Small intestine (tissue), 16 donors: ENCODE measurements at places on chromosomes 12 and 14.
A peak's percentile ranks its signal among the peaks of the same experiment; 100 is the strongest.

DNA sequence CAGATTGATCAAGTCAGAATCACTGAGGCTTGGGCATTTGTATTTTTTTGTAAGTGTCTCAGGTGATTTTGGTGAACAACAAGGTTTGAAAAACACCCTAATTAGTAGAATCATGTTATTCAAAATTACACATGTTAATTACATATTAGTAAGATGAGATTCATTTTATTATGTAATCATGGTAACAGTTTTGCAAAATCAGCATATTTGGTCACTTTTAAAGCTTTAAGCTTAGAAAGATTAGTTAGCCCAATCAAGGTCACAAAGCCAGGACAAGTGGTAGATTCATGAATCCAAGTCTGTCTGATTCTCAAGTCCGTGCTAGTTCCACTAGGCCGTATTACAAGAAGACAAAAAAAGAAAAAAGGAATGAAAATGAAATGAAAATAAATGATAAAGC is 218.4 kb upstream of the FAR2 start:
- no peak for DNase-seq

- no peak for DNase-seq
Observed at GRCh38 chr12:6550294-6551062, 5.4 kb downstream of the IFFO1 start.

GRCh38 chr14:94030571-94030970 is 4.4 kb downstream of the OTUB2 start:
- no peak for DNase-seq

DNA sequence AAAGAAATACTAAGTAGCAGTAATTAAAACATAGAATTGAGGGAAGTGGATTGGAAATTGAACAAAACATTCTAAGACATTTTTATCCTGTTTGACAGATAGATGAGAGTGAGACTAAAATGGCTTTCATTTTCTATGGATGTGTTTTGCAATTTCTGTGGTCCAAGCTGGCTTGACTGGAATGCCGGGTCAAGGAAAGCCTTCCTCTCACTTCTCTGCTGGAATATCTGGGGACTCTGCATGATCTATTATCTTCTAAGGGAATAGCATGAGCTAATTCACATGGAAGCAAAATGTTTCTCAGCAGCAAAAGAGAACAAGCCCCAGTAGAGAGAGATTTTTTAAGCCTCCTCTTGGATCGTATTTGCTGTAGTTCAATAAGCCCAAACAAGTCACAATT is 407.9 kb upstream of the ATXN7L3B start:
- no peak for DNase-seq

DNA sequence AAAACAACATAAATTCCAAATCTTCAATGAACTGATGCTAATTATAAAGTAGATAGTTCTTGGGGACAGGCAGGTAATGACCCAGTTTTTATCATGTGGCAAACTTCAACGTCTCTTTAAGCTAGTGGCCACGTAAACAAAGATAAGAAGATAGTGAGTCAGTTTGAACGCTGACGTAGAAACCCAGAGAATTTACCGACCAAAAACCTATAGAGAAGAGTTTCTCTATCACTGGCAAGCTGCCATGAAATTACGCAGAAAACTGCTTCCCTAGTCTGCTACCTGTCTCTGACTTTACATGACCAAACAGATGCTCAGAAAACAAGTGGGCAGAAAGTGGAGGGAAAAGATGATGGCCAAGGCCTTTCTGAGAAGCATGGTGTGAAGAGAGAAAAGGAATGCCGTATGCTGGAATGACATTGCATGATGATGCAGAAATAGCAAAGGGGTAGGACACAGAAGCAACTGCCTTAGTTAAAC is 136.3 kb downstream of the ITPR2 start:
- no peak for DNase-seq

- DNase-seq = no peak
Observed at GRCh38 chr12:21526053-21526452, at the start of gene SPX. SPX (plus strand) TSS chr12:21526296; CDS start chr12:21526473, 177 bp downstream.

DNA sequence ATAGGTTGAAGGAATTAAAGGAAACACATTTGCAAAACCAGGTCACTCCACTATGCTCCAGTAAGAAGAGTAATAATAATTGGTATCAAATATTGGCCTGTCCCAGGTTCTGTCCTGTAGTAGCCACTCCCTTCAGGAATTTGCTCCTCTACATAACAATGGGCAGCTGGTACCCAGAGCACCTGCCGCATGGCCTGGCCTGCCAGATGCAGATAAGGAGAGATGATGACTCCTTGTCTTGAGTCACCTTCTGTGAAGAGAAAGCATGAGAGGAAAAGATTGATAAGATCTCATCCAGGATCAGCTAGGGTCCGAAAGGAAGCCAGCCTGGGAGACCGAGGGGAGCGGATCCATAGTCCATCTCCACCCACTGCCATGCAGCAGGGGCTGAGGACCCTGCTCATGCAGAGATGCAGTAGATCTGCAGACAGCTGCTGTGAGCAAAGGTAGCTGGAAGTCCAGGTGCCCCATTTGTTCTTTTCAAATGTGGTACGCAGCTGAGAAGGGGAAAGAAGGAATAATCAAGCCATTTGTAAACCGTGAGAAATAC is 24.3 kb downstream of the VCPKMT start:
- no peak for DNase-seq

- peak; percentile 2 for DNase-seq
Observed at GRCh38 chr14:66649498-66649897, 141.6 kb downstream of the GPHN start.

GRCh38 chr12:26109343-26109881 is 15.4 kb downstream of the BHLHE41 start:
- DNase-seq = no peak

GRCh38 chr12:53932915-53933314 is 5.7 kb upstream of the HOXC13 start:
- no peak for DNase-seq

DNA sequence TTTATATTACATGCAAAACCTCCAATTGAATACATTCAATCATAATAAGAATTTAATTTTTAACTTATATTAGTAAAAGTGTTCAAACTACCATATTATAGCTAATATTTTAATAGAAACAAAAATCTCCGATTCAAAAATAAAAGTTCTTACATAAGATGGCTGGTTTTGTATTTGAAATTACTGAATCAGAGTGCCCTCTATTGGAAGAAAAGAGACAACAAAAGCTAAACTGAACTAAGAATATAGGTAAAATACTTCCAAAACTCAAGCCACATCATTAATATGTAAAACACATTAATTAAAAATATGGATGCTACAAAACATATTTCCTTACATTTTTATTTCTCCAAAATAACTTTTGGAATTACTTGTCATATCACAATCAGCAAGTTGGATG is 120.3 kb downstream of the GARIN6 start:
- DNase-seq = no peak

- DNase-seq = no peak
Observed at GRCh38 chr12:79331870-79332269, 358.9 kb downstream of the PAWR start.

- DNase-seq = no peak
Observed at GRCh38 chr12:46354111-46354801, 18.3 kb downstream of the SLC38A2 start.

DNA sequence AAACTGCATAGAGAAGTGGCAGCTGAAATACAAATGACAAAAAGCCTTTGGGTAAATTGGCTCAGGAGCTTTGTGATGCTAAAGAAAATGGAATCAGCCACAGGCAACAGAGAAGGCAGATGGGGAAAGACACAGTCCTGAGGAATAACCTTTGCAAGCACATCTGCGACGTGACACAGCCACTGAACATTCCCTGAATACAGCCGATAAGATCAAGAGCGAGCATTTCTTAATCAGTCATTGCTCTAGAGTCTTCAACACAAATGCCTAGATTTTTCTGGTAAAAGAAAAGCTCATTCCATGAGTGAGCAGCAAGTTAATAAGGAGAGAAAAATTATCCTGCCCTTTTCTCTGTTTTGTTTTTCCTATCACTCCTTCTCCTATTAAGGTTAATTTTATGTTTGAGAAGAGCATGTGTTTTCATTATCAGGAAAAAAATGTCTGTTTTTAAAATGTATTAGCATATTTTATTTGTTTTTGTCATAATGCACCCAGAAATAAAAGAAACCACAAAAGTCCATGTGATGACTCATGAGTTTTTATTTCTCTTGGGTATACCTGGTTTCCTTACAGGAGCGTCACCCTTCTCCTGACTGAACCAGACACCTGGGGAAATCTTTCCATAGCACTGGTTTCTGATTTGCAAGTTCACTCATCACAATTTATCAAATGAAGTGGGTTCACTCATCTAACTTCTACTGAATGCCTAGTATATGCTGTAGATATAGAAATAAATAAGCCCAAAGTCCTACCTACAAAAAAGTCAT is 45.4 kb upstream of the PCED1B start:
- no peak for DNase-seq

DNA sequence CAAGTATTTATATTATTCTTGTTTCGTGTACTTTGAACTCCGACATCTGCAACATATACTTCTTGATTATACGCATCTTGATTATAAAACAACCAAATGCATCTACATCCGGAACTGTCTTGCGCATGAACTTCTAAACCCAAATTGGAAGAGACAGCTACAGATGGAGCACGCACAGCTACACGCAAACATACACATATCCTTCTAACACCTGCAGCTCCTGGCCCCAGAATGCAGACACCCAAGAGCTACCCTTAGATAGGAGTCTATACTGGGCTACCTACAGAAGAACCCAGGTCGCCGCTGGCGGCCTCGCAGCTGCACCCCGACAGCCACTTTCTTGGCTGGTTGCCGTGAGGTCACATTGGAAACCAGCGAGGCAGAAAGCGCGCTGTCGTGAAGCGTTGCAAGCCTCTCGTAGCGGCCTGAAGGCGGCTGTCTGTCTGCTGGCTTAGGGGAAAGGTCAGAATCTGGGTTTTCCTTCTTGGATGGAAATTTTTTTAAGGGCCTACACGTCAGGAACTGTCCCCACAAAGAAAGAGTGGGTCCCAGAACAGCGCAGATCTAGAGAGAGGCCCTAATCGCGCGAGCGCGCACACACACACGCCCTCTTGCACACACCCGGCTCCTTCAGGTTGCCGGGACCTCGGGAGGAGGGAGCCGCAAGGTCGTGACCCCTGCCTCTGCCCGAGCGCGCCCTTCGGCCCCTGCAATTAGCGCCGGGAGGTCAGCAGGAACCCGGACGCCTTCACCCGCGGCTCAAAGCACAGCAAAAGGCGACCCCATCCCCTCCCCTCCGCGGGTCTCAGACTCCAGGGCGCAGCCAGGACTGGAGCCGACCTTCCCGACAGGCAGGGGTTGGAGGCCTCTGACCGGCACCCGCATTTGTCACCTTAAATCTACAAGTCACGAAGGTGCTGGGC is 17.0 kb downstream of the TBX3 start:
- no peak for DNase-seq

DNA sequence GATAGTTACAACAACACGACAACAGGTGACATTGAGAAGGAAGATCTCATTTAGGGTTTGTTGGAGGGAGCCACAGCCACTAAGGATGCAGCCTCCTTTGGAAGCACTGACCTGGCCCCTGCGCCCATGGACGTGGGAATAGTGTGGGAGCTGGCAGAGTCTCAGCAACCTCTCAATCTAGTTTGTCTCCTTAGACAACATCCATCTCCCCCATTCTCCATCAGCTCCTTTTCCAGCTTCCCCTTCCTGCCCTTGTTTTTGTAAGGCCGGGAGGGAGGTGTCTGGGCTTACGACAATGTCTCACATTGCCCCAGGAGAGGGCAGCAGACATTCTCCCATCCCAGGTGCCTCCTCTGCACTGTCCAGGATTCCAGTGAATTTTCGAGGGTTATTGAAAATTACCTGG is 170.2 kb upstream of the PZP start:
- peak; percentile 44 for DNase-seq

GRCh38 chr12:51973560-51973959 is 22.1 kb downstream of the ACVR1B start:
- DNase-seq = no peak

- DNase-seq = peak; percentile 76
Observed at GRCh38 chr12:89655841-89656240, 52.8 kb downstream of the ATP2B1 start.

GRCh38 chr12:94963649-94964048 is 39.8 kb downstream of the NDUFA12 start:
- DNase-seq = no peak

DNA sequence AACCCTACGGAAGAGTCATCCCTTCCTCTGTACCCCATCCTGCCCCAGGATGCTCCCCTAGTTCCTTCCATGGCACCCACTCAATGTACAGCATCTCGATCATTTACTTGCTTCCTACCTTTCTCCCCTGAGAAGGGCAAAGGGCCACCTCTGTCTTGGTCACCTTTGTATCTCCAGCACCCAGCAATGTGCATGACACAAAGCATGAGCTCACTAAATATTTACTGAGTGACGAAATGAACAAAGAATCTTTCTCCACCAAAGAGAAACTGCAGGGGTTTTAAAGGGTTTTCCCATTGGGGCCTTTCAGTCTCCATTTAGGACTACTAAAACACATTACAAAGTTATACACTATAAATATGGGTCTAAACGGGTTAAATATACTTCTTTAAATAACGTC is 30.6 kb downstream of the ATG14 start:
- DNase-seq = no peak

- DNase-seq = peak; percentile 61
Observed at GRCh38 chr14:94769391-94770250, at the start of gene GSC. GSC (minus strand) TSS chr14:94770113; CDS start chr14:94770015, 98 bp downstream.

DNA sequence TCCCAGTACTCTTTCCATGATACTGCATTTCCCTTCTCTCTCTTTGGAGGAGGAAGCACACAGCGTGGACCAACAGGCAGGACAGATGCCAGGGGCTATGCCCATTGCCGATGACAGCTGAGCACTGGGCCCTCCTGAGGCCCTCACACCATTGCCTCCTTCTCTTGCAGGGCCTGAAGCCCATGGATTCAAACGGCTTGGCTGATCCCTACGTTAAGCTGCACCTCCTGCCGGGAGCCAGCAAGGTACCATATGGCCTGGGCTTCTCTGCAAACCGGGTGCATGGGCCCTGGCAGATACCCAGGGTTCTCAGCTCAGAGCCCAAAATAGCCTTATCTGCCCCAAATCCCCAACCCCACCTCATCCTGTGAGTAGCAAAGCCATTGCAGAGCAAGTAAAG is 25.2 kb upstream of the OAS1 start:
- DNase-seq = no peak

GRCh38 chr12:115749071-115749841 is 528.2 kb downstream of the MED13L start:
- DNase-seq = no peak

DNA sequence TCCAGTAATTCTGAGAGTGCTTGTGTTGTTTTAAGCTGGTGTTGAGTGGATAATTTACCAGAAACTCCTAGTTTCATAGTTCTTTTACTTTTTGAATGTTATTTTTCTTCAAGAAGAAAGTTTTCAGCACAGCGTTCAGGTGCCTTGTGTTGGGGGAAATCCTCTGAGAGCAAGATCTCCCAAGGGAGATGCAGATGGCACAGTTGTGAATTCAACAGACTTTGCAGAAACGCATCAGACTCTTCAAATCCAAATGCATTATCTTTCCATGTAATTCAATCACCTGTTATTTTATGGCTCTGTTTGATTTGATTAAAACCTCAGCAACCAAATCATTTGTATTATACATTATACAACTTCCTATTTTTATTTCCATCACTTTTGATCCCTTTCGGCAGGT is 439.9 kb downstream of the EGLN3 start:
- no peak for DNase-seq

DNA sequence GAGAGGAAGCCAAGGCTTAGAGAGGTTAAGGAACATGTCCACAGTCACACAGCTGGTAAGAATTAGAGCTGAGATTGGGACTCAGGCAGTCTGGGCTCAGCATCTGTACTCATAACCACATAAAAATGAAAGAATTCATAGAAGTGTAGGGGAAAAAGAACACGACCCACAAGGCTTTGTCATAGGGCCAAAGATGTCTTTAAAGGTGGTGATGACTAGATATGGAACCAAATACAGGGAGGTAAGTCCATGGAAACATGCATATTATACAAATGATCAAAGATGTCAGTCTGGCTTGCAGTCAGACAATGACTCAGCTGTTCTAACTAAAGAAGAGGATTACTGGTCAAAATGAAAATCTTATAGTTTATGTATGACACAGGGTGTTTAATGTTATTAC is 7.2 kb upstream of the SSPN start:
- DNase-seq = no peak
